T47D (cell line): ENCODE measurements at places on chromosomes 11 and 22.

DNA sequence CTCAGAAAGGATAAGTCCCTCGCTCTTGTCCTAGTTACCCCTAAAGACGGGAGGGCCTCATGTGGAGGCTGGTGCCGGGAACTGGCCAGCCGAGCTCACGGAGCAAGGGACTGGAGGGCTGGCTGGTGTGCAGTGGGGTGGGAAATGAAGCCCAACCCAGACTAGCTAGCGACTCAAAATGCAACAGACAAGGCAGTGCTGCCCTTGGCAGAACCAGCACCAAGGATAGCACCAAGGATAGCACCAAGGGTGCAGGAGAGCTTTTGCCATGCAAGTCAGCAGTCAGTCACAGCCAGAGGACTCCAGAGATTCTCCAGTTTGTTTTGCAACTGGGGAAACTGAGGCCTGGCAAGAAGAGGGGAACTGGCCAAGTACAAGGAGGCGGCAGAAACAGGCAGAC is 6.5 kb upstream of the BATF2 start:
- peak; percentile 70 for DNase-seq

DNA sequence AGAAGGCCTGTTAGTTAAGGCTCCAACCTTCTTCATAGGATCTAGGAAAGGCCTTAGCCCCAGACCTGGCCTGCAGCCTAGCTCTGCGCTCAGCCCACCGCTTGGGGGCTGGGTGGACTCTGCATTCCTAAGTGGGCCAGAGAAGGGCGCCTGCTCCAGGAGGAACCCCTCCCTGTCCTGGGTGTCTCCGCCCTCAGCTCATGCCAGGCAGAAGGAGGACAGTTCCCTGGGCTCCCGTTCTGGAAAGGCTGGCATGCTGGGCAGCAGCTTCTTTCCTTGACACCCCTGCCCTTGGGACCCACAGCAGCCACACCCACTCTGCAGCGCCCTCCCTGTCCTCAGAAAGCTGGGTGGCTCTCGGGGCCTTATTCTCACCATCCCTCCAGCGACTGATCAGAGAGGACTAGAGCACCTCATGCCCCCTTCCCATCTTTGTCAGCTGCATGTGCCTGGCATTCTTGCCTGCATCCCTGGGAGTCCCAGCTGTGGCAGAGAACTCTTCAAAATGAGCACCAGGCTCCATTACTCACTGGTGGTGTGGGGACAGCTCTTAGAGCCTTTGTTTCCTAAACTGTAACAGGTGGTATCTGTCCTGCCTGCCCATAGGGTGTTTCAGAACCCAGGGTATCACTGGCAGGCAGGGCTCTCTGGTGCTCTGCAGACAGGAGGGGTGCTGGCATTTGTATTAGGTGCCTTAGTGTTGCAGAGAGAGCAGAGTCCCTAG is 20.3 kb upstream of the MYRF start:
- DNase-seq = no peak

DNA sequence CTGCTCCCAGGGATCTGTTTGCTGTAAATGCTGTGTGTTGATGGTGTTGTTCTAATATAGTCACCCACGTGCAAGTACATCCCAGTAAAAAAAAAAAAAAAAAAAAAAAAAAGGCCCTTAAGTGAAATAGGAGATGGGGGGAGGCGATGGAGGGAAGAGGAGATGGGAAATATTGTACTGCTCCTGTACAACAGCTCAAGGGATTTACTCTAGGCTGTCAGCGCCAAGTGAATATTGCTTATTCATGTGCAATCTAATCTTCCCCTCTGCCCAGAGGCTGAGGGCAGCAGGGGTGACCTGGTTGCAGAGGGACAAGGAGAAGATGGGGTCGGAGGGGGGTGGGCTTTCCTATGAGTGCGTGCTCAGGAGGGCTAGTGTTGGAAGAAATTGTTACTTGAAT is 206.2 kb upstream of the CADM1 start:
- no peak for DNase-seq

DNA sequence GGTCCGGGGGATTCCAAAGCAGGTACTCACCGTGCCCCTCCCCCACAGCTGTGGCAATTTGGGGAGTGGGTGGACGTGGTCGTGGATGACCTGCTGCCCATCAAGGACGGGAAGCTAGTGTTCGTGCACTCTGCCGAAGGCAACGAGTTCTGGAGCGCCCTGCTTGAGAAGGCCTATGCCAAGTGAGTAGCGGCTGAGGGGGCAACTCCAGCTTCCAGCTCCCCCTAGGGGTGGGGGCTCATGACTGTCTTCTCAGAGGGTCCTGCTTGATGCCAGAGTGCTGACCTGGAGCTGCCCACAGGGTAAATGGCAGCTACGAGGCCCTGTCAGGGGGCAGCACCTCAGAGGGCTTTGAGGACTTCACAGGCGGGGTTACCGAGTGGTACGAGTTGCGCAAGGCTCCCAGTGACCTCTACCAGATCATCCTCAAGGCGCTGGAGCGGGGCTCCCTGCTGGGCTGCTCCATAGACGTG is 4.2 kb downstream of the CAPN1 start:
- DNase-seq = no peak

- no peak for DNase-seq
These were observed 43.0 kb upstream of the RTL6 start for GRCh38 chr22:44540756-44541670.

- DNase-seq = no peak
These were observed 16.8 kb upstream of the PAFAH1B2 start for GRCh38 chr11:117127171-117127901.

- no peak for DNase-seq
These were observed 114.7 kb upstream of the SERPIND1 start for GRCh38 chr22:20659258-20659657.

DNA sequence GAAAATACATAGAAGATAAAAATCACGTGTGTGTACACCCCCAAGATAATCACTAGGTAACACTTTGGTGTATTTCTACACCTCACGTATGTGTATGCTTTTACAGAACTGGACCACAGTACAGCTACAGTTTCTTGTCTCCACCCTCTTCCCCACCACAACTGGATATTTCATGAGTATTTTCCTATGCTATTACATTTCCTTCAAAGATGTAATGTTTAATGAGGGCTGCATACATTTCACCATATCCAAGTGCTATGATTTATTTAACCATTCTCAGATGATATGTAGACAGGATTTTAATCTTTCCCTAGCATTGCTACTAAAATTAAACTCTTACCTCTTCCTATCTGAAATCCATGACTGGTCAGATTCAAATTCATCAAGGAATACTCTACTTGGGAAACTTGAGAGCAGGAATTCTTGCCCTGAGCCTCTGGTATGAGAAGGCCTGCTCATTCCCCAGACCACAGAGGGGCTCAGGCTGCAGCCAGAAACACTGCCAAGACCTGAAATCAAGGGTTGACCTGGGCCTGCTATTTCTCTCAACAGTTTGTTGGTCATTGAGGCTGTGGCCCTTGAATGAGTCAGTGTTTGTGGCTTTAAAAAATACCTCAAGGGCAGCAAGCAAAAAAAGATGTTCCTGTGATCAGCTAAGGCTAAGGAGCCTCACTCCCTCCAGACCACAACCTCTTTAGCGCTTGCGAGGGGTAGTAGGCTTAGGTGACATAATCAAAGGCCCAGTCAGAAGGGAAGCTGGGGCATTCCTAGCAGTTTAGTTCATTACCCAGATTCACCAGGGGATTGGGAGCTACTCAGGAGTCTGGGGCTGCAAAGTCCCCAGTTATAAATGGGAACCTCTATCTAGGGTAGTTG is 55.5 kb downstream of the ABTB2 start:
- DNase-seq = no peak

DNA sequence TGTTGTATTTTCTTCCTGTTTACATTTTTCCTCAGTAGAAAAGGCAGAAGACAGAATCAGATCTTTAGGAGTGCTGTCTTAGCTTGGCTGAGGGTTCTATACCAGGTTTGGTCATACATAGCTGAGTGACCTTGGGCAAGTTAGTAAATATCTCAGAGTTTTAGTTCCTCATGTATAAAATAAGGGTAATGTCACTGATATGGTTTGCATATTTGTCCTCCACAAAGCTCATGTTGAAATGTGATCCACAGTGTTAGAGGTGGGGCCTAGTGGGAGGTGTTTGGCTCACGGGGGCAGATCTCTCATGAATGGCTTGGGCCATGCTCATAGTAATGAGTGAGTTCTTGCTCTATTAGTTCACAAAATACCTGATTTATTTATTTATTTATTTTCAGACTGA is 7.5 kb upstream of the HTR3A start:
- DNase-seq = no peak

DNA sequence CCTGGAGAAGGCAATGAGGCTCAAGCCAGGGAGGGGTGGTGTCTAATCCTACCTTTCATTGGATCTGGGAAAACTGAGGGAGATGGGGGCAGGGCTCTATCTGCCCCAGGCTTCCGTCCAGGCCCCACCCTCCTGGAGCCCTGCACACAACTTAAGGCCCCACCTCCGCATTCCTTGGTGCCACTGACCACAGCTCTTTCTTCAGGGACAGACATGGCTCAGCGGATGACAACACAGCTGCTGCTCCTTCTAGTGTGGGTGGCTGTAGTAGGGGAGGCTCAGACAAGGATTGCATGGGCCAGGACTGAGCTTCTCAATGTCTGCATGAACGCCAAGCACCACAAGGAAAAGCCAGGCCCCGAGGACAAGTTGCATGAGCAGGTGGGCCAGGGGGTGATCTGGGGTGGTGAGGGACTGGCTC is at the start of gene FOLR1:
FOLR1 (plus strand) TSS at position 180 of the 421 bp plus-strand sequence; CDS start at position 214, 34 bp downstream.
- DNase-seq = peak; percentile 26

DNA sequence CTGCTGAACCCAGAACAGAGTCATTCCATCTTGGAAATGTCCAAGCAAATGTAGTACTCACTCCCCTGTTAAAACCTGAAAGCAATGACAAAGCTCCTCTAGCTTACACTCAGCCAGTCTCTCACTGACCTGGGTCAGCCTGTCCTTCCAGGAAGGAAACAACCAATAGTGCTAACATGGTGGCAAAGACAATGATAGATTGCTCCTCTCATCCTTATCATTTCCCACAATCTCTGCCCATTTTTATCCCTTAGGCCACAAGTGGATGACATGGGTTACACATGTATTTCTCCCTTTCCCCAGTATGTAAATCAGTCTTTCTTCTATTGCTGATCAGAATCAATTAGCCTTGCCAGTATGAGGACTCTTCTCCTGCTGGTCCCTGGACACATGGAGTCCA is 154.6 kb upstream of the SESN3 start:
- DNase-seq = no peak

DNA sequence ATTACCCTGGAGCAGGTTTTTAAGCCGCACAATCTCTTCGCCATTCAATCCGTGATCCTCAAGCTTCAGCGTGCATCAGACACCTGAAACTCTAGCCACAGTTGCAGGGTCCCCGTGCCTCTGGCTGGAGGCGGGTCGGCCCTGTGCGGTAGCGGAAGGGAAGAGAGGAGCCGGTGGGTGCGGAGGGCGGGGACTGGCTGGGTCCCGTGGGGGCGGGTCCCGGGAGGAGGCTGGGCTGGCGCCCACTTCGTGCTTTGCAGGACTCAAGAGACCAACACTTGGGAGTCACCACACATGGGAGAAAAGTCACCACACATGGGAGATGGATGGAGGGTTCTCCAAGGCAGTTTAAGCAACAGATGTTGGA is 772 bp downstream of the C22orf15 start:
- DNase-seq = no peak

DNA sequence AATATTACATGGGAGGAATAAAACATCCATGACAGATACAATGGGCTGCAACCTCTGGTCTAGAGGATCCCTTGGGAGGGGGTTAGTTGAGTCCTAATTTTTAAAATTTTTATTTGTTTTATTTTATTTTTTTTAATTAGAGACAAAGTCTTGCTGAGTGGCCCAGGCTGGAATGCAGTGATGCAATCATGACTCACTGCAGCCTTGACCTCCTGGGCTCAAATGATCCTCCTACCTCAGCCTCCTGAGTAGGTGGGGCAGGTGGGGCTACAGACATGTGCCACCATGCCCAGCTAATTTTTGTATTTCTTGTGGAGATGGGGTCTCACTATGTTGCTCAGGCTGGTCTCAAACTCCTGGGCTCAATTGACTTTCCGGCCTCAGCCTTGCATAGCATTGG is 43.1 kb downstream of the FDX1 start:
- no peak for DNase-seq

GRCh38 chr11:58055806-58056401 is 25.2 kb downstream of the OR6Q1 start:
- no peak for DNase-seq

DNA sequence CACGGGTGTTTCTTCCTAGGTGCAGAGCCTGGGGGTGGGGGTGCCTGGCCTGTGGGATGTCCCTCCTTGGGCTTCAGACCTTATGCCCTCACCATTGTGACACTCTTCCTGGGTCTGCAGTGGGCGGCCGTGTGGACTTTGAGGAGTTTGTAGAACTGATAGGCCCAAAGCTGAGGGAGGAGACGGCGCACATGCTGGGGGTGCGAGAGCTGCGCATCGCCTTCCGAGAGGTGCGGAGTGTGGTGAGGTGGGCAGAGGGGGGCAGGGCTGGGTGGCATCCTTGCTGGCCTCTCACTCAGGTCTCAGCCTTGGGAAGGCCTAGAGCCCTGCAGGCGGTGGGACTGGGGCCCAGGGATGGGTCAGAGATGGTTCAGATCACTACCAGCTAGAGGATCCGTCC is 2.3 kb downstream of the CABP4 start:
- no peak for DNase-seq

- DNase-seq = no peak
These were observed 46.6 kb upstream of the TCF20 start for GRCh38 chr22:42317008-42317407.

- no peak for DNase-seq
These were observed 13.2 kb downstream of the CRTAM start for GRCh38 chr11:122851366-122851966.

GRCh38 chr11:6771926-6772893 is at the start of gene OR2AG2:
Gene OR2AG2, minus strand, starts transcription at chr11:6771976. Its CDS starts 3,019 bp downstream, at chr11:6768957.
- DNase-seq = no peak

GRCh38 chr22:47474895-47475294 is 712.4 kb downstream of the TBC1D22A start:
- no peak for DNase-seq

- DNase-seq = no peak
These were observed 48.7 kb upstream of the APOA1 start for GRCh38 chr11:116885951-116886655.

DNA sequence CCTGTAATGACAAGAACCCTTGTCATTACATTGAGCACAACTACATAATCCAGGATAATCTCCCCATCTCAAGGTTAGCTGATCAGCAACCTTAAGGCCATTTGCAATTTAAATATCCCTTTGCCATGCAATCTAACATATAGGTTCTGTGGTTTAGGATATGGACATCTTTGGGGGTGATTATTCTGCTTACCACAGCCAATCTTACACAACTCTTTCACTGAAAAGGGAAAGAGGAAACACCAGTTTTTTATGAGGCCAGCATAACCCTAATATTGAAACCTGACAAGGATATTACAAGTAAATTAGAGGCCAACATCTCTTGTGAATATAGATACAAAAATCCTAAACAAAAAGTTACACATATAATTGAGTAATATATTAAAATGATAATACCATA is 78.5 kb downstream of the CYP2R1 start:
- no peak for DNase-seq
